ENCODE measurements at places on chromosomes 5 and 9.

DNA sequence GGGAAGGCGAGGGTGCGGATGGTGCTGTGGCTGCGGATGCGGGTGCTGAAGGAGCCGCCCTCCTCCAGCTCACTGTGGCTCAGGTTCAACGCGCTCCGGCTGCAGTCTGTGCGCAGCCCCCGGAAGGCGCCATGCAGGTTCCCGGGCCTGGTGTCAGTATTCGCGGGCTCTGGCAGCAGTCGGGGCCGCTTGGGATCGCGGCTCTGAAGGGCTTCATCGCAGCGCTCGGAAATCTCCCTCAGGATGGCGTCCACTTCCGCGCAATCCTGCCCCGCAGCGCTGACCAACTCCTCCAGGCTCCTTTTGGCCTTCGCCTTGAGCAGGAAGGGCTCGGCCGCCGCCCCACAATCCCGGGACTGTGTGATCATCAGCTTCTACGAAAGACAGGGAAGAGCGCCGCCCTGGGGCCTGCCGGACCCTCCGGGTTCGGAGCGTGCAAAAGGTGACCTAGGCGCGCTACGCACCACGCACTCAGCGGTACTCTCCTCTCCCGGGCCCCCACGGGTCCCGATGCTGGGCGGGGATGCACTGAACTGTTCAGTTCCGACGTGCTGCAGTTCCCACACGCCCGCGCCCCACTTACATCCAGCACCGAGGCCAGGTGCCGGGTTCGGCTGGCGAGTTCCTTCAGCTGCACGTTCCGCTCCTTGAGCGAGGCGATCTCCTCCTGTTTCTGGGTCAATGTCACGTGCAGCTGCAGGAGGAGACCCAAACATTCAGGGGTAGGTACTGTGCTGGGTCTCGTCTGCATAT lies 6.5 kb downstream of the MCIDAS start:
- DNase-seq, result no peak

GRCh38 chr5:83443534-83443933 lies 28.0 kb upstream of the VCAN start:
- no peak for DNase-seq

- no peak for DNase-seq
These were observed 83.8 kb upstream of the FCN1 start for GRCh38 chr9:135001526-135001925.

DNA sequence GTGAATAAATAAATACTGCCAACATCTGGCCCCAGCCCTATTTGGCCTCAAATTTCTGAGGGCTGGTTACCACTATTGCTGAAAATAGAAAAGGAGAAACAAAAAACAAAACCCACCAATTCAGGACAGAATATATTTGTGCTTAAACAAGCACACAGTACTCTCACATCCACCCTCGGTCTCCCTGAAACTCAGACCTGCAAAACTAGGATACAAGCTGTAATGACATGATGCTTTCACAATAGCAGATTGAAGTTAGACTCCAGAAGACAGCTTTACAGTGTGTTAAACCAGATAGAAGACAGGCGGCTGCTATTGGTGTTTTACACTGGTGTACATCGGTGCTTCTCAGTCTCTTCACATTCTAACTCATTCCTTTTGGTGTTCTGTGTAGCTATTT lies 214.9 kb upstream of the DMRT1 start:
- DNase-seq, result no peak

GRCh38 chr5:53080271-53080670 lies 29.3 kb downstream of the MOCS2 start:
- DNase-seq, result no peak

GRCh38 chr9:132638240-132638639 lies 31.5 kb downstream of the DDX31 start:
- no peak for DNase-seq
